ENCODE measurements at places on chromosomes 2 and 18.

DNA sequence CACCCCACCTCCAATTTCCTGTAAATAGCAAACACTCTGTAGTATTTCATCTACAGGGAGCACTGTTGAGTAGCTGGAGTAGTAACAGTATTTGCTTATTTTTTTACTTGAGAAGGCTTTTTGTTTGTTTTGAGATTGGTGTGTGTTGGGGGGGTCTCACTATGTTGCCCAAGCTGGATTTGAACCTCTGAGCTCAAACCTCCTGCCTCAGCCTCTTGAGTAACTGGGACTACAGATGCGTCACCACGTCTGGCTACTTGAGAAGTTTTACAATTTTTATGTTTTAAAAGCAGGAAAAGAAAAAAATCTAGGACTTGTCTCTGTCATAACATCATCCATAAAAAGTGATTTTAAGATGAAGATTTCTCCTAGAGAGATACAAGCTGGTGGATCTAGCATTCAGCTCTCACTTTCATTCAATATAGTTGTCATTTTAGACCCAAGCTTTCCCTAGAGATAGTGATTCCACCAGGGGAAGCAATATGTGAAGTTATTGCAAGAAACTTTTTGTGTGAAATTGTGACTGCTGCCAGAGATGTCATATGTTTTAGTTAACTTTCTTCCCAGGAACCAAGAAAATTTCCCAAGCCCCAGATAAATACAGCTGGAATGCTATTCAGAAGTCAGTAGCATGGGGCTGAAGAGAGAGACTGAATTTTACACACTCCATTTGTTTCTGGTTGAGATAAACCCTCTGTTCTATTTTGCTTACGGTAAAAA lies 60.2 kb upstream of the MAP4K3 start:
- DNase-seq, result no peak

GRCh38 chr18:51074605-51075004 lies 44.6 kb downstream of the SMAD4 start:
- no peak for DNase-seq

- DNase-seq, result no peak
Observed at GRCh38 chr18:2933995-2934394, 78.9 kb downstream of the LPIN2 start.

- DNase-seq, result no peak
Observed at GRCh38 chr2:8518979-8519668, 162.7 kb upstream of the ID2 start.

DNA sequence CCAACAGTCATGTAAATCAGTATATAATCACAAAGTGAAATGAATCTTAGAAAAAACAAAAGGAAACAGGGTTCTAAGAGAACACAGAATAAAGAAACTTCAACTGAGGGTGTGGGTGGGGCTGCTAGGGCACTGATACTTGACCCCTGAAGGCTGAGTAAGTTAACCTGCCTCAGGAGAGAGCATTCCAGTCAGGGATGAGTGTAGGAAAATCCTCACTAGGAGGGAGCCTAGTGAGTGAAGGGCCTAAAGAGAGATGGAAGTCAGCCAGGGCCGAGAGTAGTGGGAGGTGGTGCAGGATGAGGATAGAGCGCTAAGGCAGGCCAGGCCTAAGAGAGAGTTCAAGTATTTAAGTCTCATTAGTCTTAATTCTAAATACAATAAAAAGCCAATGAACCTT lies 342.6 kb downstream of the SATB2 start:
- no peak for DNase-seq

- no peak for DNase-seq
Observed at GRCh38 chr18:63161761-63162195, 157.8 kb downstream of the BCL2 start.

GRCh38 chr2:101125808-101126207 lies 25.4 kb downstream of the TBC1D8 start:
- DNase-seq, result no peak

GRCh38 chr2:150978053-150978452 lies 283.6 kb downstream of the RBM43 start:
- no peak for DNase-seq

DNA sequence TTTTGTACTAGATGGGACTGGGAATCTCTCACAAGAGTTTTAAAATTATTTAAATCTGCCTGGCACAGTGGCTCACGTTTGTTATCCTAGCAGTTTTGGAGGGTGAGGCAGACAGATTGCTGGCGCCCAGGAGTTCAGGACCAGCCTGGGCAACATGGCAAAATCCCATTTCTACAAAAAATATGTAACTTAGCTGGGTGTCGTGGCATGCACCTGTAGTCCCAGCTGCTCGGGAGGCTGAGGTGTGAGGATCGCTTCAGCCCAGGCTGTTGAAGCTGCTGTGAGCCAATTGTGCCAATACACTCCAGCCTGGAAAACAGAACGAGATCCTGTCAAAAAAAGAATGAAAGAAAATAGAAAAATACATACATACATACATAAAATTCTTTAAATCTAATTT lies 685.7 kb upstream of the PIK3C3 start:
- no peak for DNase-seq

GRCh38 chr2:179096090-179096489 lies 46.2 kb upstream of the CCDC141 start:
- DNase-seq, result no peak

DNA sequence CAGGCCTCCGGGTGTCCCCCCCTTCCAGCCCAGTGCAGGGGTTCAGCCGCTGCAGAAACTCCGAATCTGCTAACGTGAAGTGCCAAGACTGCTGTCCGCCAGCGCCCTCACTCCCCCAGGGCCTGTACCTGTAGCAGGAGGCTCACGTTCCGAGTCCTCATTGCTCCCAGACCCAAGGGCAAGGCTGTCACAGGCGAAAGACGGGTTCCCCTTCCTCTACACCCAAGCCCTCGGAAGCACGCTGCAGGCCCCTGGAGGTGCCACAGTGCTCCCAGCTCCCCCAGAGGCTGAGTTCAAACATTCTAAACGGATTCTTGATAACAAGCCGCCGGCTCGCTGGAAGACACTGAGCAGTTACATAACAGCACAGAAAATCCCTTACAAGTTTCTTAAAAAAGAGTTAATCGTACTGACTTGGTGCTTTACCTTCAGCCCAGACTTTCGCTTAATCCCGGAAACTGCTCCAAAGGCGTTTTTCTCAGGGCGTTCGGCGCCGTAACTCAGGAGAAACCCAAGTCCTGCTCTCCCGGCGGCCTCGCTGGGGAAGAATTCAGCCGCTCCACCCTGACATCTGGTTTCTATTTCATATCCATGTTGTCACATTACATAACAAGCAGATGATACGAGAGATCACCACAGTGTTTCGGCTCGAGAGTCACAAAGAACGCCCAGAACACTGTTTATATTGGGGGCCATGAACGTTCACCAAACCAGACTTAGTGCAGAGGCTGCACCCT lies 92.0 kb downstream of the HDAC4 start:
- DNase-seq, result peak; percentile 32

DNA sequence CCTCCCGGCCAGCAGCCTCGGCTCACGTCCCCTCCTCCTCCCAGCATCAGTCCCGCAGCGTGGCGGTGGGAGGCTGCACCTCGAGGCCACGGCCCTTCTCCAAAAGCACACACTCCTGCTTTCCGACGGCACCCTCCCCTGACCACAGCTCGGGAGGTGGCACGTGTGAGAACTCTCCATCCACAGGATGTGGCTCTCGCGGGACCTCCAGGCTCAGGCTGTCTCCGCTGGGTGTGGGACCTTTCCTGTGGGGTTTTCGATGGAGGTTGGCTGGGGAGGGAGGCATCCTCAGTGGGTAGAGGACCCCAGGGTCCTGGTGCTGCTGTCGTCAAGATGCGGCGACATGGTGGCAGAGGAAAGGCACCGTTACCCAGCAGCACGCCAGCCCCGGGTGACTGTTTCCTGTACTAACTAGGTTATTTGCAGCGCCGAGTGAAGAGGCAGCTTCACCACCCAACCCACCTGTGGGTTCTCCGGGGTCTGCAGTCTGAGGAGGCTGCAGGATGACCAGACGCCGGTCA lies 42.8 kb upstream of the KCNG2 start:
- no peak for DNase-seq

GRCh38 chr18:8450898-8451665 lies 158.2 kb upstream of the RAB12 start:
- no peak for DNase-seq

DNA sequence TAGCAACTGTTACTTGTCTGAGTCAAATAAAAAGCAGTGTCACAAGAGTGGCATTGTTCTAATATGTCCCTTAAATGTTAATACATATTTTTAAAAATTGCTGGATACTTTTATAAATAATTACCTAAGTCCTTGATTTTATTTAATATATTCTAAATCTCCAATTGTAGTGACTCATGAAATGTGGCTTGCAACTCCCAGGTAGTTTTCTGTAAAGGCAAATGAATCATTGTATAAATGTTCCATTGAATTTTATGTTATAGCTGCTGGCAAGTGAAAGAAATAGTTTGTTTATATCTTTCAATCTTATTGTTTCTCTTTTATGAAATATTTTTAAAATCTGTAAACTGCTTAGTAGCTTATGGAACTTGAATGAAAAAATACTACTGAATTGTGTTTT lies 32.7 kb upstream of the C1GALT1C1L start:
- DNase-seq, result no peak

DNA sequence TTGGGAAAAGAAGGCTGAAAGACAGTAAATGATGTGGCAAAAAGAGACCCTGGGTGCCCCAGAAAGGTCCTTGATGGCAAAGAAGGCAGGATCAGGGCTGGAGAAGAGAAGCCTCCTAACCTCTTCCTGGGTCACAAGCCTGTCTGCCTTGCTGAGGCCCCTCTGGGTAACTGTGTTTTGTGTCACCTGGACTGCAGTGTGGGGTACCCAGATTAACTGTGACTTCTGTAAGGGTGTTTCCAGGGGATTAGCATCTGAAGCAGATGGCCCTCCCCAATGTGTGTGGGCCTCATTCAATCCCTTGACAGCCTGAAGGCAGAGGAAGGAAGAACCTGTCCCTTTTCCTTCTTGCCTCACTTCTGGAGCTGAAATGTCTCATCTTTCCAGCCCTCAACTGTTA lies 35.6 kb upstream of the APCDD1 start:
- no peak for DNase-seq

DNA sequence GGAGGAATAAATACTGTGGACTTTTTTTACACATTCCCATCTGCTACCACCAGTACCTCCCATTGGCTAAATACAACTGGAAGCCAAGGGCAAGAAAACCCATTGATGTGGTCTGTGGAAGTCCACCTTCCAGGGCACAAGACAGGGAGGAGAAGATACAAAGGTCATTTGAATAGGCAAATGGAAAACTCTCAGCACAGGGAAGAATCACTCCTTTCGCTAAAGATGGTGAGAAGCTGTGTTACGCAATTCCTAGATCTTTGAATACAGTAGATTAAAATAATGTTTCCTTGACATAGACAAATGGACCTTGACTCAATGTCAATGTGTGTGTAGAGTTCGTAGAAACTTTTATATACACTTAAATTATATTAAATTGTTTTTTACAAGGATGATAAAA lies 70.9 kb upstream of the ERBB4 start:
- DNase-seq, result no peak

- DNase-seq, result no peak
Observed at GRCh38 chr2:60490441-60490840, 63.0 kb downstream of the BCL11A start.

DNA sequence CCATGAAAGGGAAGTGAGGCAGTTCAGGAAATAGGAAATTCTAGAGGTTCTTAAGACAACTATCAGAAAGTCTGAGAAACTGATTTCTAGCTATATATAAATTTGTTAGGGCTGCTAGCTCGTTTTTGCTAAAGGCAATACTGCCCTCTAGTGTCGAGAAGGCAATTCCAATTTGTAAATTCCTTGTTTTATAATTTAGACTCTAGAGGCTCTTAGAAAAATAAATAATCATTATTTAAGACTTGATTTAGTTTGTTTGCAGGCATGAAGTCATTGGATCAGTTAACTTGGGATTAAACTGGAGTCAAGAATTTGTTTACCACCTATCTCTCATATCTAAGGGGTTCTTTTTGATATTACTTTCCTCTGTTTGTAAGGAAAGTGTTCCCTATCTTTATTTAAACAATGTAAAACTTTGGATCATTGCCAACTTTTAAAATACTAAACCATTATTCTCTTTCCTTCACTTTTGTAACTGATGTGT lies 66.2 kb downstream of the ACVR2A start:
- no peak for DNase-seq

- no peak for DNase-seq
Observed at GRCh38 chr2:47028846-47029560, 113.4 kb upstream of the MCFD2 start.

GRCh38 chr2:177625744-177626650 lies 233.4 kb downstream of the AGPS start:
- DNase-seq, result no peak

- DNase-seq, result no peak
Observed at GRCh38 chr2:216052420-216052819, 29.2 kb downstream of the PECR start.

DNA sequence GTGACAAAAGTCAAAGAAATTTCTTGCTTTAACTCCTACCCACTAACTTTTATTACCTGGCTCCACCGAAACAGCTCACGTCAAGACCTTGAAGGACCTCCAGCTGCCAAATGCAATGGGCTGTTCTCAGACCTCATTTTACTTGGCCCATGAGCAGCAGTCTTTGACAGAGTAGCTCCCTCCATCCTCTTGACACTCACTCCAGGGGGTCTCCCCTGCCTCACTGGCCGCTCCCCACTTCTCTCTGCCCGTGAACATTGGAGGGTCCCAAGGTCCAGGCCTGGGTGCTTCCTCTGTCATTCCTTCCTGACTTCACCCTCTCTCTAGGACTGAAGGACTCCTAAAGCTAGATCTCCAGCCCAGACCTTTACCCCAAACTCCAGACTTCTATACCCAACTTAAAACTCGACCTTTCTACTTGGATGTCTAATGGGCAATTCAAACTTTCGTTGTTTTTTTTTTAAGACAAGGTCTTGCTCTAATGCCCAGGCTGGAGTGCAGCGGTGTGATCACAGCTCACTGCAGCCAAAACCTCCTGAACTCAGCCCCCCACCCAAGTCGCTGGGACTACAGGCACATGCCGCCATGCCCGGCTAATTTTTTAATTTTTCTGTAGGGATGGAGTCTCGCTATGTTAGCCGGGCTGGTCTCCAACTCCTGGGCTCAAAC lies 92.9 kb upstream of the ST3GAL5 start:
- DNase-seq, result no peak

DNA sequence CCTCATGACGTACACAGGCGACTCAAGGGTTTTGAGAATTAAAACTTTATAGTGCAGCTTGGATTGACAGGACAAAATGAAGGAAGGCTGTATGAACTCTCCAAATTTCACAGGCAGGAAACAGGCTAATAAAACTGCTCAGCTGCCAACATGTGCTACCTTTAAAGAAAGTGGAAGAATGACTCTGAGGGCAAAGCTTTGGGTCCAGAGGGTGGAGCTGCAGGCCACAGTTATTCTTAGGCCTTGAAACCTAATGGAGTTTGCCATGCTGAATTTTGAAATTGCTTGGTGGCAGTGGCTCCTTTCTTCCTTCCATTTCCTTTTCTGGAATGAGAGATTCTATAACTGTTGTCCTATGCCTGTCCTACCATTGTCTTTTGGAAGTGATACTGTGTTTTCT lies 34.8 kb downstream of the HAT1 start:
- DNase-seq, result no peak

DNA sequence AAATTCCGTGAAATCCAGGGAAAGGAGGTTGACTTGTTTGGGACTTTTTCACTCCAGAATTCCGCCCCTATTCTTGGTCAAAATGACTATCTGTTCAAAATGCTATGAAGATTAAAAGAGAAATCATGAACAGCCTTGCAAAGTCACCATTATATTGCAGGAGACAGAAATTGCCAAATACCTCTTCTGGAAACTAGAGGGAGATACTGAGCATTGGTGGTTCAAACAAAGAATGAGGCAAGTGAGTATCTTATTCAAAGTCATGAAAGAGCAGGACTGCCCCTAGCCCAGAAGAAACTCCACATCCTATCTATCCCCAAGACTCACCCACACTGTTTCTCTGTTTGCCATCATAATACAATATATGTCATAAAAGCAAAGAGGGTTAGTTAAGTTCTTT lies 862.3 kb upstream of the POU3F3 start:
- no peak for DNase-seq

GRCh38 chr2:100666996-100667395 lies 104.2 kb downstream of the PDCL3 start:
- DNase-seq, result no peak
